ENCODE measurements at places on chromosomes 7 and 10.

GRCh38 chr7:116083796-116084195, 53.2 kb upstream of the TFEC start:
- no peak for DNase-seq

- DNase-seq: no peak
These were observed 637.7 kb downstream of the PARD3 start for GRCh38 chr10:34177445-34177844.

- peak; percentile 55 for DNase-seq
These were observed 135.9 kb upstream of the PODXL start for GRCh38 chr7:131692131-131692960.

DNA sequence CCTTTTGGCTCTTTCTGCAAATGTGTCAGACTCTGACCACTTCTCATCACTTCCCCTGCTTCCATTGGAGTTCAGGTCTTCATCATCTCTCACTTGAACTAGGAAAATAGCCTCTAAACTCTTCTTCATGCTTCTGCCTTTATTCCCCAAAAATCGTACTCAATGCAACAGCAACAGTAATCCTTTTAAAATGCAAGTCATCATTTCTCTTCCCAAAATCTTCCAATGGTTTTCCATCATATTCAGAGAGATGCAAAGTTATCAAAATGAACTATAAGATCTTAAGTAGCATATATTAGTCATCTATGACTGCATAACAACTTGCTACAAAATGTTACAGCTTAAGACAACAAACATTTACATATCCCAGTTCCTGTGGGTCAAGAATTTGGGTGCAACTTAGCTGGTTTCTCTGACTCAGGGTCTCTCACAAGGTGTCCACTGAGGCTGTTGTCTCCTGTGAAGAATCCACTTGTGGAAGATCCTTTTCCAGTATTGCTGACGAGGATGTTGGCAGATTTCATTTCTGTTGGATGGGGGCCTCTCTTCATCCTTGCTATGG, 31.0 kb upstream of the ETV1 start:
- DNase-seq: no peak

GRCh38 chr7:100467638-100468373, 3.7 kb upstream of the SPACDR start:
- no peak for DNase-seq

DNA sequence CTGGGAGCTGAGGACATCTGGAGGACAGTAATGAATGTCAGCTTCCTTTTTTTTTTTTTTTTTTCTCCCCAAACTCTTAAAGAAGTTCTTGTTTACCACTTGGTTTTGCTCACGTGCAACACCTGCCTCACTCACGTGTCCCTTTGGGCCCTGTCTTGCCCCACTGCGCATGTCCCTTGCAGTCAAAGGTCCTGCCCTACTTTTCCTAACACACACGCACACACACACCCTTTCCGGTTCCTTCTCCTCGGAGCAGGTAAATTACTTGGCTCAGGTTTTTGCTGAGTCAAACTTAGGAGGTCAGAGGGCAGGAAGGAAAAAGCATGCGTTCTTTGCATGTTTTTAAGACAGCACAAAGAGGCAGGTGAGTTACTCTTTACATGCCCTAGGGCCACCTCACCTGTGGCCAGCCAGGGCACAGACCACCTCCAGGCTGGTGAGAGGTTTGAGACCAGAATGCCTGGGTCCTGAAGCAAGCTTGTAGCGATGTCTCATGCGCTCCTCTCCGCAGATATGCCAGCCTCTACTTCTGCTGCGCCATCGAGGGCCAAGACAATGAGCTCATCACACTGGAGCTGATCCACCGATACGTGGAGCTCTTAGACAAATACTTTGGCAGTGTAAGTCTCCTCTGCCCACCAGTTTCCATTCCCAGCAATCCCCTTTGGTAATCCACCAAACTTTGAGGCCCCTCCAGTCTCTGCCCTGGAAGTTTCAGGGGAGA, 2.8 kb downstream of the AP1S1 start:
- DNase-seq: no peak

DNA sequence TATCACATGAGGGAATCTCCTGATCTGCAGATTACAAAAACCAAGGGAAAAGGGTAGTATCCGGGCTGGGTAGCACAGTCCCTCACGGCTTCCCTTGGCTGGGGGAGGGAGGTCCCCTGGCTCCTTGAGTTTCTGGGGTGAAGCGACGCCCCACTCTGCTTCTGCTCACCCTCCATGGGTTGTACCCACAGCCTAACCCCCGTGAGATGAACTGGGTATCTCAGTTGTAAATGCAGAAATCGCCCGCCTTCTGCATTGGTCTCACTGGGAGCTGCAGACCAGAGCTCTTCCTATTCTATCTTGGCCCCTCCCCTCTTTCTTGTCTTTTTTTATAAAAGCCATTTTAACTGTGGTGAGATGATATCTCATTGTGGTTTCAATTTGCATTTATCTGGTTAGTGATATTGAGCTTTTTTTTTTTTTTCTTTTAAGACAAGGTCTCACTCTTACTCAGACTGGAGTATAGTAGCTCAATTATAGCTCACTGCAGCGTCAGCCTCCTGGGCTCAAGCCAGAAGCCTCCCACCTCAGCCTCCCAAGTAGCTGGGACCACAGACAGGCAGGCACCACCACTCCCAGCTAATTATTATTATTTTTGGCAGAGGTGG, 87.8 kb downstream of the ABCC2 start:
- no peak for DNase-seq

DNA sequence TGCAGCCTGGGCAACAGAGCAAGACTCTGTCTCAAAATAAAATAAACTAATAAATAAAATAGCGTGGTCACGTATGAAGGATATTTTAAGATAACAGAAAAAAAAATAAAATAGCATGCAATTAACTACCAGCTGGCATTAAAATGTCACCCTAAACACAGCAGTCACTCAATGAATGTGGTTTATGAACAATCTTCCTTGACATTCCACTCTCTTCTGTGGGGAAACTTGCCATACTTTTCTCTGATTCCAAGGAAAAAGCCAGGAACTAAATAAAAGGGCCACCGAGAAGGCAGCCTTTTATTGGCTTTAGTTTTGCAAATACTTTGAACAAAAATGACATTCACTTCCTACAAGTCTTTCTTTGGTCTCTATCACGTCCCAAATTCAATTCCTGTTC, 266.6 kb downstream of the PARD3 start:
- no peak for DNase-seq

GRCh38 chr7:139913021-139913844, 84.2 kb downstream of the TBXAS1 start:
- DNase-seq: no peak

DNA sequence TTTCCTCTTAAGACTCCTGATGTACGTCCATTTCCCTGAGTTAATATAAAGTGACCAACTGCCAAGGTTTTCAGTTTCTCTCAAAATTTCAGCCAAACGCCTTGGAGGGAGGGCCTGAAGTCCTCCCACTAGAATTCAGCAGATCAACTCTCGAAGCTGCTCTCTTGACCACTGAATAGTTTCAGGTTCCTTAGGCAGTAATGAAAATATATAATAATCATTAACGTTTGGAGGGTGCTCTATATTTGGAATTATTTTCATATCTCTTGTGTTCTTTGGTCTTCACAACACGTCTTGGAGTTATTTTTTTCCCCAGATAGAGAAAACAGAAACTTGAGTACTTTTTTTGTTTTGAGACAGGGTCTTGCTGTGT, 123.6 kb upstream of the SFMBT2 start:
- no peak for DNase-seq

- no peak for DNase-seq
These were observed 90.9 kb downstream of the DIP2C start for GRCh38 chr10:598415-599170.

DNA sequence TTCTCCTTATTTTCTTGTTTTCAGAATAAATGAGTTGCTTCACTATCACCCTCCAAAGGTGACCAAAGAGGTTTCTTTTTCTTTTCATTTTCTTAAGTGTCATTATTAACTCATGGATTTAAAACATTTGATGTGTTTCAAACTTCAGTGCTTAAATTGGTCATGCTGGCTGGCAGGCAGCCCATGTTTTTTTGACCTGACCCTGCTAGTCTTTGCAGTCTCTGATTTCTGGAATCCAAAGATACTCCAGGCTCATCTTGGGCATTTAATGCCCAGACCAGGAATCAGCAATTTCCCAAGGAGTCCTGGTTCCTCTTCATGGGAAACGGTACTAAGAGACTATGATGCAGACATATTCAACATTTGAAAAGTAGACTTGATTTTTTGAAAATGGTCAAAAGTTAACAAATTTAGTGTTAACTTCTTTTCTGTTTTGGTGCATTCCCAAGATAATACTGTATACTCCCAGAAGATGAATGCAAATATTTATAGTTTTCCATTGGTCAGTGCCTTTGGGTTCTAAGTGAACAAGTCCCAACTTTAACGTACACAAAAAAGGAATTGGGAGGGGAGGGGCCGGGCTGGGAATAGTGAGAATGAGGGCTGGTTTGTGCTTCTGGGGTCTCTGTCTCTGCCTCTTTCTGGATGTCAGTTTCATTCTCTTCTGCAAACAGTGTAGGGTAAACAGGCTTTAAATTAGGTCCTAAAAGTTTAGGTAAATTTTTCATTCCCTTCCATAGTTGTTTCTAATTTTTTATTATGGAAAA, 19.8 kb downstream of the NUB1 start:
- no peak for DNase-seq

- DNase-seq: no peak
These were observed 4.4 kb upstream of the GSTK1 start for GRCh38 chr7:143258831-143259230.

DNA sequence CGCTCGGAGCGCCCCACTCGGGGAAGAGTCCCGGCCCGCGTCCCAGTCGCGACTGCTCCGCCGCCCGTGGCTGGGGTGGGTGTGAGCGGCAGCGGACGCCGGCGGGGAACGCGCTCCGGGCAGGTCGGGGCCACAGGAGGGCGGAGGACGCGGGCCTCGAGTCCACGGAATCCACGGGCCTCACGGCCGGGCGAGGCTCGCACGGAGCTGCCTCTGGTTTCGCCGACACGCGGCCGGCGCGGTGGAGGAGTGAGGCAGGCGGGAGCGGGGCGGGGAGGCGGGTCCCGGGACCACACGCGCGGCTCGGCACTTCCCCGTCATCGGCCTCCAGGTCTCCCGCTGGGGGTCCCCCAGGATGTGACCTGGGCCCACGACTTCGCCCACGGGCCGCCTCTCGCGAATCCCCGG, 533 bp upstream of the NKX6-2 start:
- DNase-seq: no peak

GRCh38 chr7:15303357-15303756, 258.5 kb downstream of the AGMO start:
- DNase-seq: no peak

- no peak for DNase-seq
These were observed 26.1 kb downstream of the HACD1 start for GRCh38 chr10:17590969-17591645.

DNA sequence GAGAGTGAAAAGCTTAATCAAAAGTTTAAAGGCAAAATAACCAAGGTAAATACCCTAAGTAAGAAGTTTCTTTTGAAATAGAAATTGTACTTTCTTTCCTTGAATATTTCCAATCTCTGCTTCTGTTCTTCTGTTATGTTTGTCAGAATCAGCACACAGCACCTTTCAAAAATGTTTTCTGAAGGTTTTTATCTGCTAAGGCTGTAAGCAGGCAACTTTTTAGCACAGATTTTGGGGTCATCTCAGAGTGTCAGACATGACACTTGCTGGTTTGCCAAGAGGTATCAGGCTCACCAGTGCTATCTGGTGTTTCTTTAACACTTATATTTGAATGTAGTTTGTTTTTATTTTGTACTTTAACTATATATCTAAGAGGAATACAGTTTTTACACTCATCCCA, 94.2 kb downstream of the CDK6 start:
- DNase-seq: no peak

GRCh38 chr7:87234949-87235348, 15.4 kb upstream of the TMEM243 start:
- no peak for DNase-seq

DNA sequence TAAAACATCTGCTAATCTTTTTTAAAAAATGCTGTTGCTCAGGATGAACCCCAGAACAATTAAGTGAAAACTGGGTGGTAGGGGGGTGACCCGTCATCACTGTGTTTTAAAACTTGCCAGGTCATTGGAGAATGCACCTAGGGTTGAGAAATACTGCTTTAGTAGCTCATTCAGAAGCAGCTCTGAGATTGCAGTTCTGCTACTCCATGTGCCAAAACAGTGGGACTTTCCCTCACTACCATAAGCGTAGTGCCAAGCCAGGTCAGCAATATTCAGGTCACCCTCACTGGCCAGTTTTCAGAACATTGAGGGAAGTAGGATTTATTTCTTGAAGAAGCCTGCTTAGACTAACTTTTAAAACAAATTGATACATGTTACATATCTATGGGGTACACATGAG, 5.2 kb downstream of the STEAP2 start:
- DNase-seq: no peak

- no peak for DNase-seq
These were observed 90.2 kb upstream of the RAB18 start for GRCh38 chr10:27413831-27414348.

DNA sequence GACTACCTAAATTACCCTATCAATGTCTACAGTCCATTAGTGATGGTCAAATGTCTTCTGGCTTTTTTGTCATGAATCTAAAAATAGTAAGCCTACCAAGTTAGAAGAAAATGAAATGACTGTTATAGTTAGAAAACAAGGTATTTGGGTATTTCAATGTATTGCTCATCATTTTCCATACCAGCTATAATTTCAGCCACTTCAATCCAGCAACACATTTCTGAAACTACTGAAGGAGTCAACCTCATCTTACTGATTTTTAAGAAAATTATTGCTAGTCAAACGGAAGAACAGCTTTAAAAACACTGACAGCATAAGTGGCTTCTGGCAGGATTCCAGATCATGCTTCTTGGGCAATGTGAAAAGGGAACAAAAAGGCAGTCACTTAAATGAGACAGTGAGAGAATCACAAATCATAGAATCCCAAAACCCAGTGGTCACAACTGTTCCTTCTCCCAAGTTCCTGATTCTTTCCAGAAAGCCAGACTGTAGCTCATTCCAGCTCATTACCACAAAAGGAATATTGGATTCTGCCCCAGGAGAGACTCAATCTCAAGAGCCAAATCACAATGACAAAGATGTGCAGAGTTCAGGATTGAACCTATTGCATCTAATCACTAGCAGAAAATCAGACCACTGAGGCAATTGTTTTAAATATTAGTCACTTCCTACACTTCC, 61.2 kb upstream of the LRRN3 start:
- DNase-seq: no peak

- no peak for DNase-seq
These were observed 107.0 kb downstream of the PTPN20 start for GRCh38 chr10:47018026-47018735.

DNA sequence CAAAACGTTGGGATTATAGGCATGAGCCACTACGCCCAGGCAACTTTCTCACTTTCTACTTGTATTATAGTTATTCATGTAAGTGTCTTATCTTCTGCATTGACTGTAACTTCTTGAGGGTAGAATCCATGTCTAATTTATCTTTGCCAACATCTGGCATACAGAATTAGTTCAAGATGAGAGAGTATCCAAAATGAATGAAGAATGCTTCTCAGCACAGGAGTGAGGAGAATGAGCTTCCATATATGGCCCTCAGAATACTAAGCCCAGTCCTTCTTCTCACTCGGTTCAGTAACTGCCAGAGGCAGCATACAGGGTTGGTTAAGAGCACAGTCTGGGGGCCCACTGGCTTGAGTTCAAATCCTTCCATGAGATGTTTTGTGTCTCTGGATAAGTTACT, 75.0 kb upstream of the LRRC17 start:
- DNase-seq: no peak

Measured in HuH-7.5 (cell line).